Fibroblast of skin of abdomen (primary cell): ENCODE measurements at places on chromosomes 1 and 21.

DNA sequence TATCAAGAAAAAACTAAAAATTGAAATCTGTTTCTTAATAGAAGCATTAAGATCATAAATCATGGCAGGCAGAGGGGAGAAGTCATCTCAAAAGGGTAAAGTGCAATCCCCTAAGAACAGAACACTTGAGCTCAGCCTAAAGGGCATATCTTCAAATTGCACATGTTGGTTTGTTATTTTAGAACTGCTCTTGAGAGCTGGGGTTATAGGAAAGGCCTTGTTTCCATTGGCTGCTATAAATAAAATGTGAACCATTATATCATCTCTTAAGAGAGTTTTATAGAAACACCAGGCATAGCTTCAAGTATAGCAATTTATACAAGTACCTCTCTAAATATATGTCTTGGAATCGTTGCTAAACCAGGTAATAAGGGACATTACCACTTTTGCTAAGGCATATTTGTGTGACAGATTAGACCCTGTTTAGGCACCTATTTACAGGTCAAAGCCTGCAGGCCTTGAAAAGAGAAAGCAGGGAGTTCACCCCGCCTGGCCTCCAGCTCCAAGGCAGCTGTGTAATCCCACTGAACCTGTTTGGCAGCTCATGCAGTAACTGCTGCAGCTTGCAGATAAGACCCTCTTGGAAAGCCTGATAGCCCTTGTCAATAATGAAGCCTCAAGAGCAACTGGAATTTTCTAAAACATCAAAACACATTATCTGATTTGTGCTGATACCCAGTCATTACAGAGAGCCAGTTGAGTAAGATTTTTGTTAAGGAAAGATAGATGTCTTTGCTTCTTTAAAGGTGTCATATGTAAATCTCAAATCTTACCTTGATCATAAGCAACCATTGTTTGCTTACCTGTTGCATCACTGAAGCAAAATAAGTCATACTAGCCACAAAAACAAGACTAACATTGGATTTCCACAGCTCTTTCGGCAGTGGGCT is 24.2 kb upstream of the SYDE2 start:
- no peak for DNase-seq

DNA sequence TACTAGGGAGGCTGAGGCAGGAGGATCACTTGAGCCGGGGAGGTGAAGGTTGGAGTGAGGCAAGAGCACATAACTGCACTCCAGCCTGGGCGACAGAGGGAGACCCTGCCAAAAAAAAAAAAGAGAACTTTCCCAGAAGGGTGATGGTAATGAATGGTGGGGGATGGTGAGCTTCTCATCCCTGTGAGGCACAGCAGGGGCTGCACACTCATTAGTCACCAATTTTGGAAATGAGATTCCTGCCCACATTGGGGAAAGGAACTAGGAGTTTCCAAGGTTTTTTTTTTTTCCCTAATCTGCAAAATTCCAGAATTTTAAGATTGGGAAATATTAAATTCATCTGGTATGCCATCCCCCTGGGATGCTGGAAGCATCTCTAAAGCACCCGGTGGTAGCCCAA is 50.2 kb upstream of the SSBP3 start:
- DNase-seq: peak; percentile 49

- DNase-seq: no peak
Measured at GRCh38 chr1:9886092-9886742, 23.9 kb downstream of the CTNNBIP1 start.

GRCh38 chr1:86226204-86226603 is 69.6 kb upstream of the COL24A1 start:
- DNase-seq: peak; percentile 9

DNA sequence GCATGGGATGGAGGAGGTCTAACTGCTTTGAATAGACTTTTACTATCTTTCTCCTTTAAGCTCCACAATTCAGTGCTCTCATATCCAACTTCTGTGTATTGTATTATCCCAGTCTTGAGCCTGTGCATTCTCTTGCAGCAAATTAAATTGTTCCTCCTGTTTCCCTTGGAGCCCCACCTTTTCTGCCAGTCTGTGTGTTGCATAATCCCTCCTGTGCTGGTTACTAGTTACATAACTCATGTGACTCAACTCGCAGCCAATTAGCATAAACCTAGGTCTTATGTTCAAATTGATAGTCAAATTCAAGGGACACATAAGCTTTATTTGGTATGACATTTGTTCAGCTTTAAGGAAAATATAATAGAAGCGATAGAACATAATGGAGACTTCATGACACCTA is 1863.5 kb downstream of the MRPL39 start:
- no peak for DNase-seq

GRCh38 chr1:6099787-6100765 is 54.4 kb downstream of the KCNAB2 start:
- DNase-seq: no peak
